ENCODE measurements at places on chromosomes 3 and 15. TPM values are rescaled to one million over a fixed set of nuclear protein-coding genes. Genes with fewer than 3 reads are reported as not detected.

- peaks cover 10% of the 10 kb centered on the region for H3K27me3 ChIP-seq
- no peak for DNase-seq
- H3K4me3 ChIP-seq, result no peak overlapping the region
- no peaks in the 10 kb centered on the region for H3K36me3 ChIP-seq
- no peaks in the 10 kb centered on the region for H3K4me1 ChIP-seq
- H3K27ac ChIP-seq, result no peak overlapping the region
These were observed 26.4 kb downstream of the TYRO3 start for GRCh38 chr15:41585127-41586047.

GRCh38 chr3:101194392-101194791, 126.0 kb downstream of the IMPG2 start:
- H3K27me3 ChIP-seq, result no peaks in the 10 kb centered on the region
- DNase-seq, result no peak
- H3K27ac ChIP-seq, result peak overlapping the region; percentile 49
- peaks cover 23% of the 10 kb centered on the region for H3K4me1 ChIP-seq
- no peak overlapping the region for H3K4me3 ChIP-seq
- no peaks in the 10 kb centered on the region for H3K36me3 ChIP-seq

Gene GPR160
- total RNA-seq, result 2.6 TPM

- DNase-seq, result no peak
- H3K27ac ChIP-seq, result no peak overlapping the region
- H3K4me3 ChIP-seq, result no peak overlapping the region
- no peaks in the 10 kb centered on the region for H3K27me3 ChIP-seq
- no peaks in the 10 kb centered on the region for H3K4me1 ChIP-seq
- no peaks in the 10 kb centered on the region for H3K36me3 ChIP-seq
These were observed 29.1 kb upstream of the MANF start for GRCh38 chr3:51355891-51356578.

DNA sequence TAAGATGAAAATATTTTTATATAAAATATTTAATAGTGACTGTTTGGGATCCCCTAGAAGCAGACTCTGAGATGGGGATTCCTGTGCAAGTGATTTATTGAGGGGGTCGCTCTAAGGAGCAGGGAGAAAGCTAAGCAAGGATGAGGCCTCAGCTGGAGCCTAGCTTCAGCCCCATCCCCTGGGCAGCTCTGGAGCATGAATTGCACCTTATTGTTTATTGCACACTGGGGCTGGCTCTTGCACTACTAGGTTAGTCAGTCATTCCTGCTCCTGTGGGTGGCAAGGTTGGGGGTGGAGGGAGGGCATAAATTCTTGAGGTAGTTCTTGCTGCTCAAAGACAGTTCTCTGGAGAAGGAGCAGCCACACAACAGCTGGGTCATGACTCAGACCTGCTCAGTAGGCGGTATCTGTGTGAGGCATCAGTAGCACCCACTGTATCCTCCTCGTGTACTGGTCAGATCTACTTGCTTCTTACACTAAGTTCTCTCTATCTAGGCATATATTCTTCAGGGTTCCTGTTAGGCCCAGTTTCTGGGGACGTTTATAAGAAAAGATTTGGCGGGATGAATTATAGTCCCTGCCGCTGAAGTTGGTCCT, 27.2 kb upstream of the TNFSF10 start:
- DNase-seq, result peak; percentile 95
- peak overlapping the region; percentile 27 for H3K27ac ChIP-seq
- H3K36me3 ChIP-seq, result no peaks in the 10 kb centered on the region
- no peaks in the 10 kb centered on the region for H3K27me3 ChIP-seq
- no peak overlapping the region for H3K4me3 ChIP-seq

GRCh38 chr3:128262457-128262856, 109.2 kb downstream of the EEFSEC start:
- no peaks in the 10 kb centered on the region for H3K4me1 ChIP-seq
- DNase-seq, result no peak
- peaks cover 11% of the 10 kb centered on the region for H3K36me3 ChIP-seq
- no peak overlapping the region for H3K27ac ChIP-seq
- no peaks in the 10 kb centered on the region for H3K27me3 ChIP-seq
- H3K4me3 ChIP-seq, result no peak overlapping the region

DNA sequence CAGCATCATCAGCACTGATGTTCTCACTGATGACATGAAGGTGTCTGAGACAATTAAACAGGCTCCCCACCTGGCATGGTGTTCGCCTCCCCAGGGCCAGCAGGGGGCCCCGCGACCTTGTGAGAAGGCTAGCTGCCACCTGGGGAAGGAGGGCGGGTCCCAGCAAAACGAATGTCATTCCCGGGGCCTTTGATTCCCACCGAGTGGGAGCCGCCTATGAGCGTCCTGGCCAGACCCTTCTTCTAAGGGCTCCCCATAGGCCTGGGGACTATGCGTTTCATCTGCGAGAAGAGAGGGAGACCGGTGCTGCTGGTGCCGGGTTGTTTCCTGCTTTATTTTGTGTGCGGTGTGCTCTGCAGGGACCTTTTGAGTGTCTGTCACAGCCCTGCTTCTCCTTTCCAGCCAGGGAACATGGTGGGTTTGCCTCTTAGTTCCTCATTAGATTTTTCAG, 20.5 kb upstream of the MINDY4B start:
- no peak overlapping the region for H3K27ac ChIP-seq
- no peaks in the 10 kb centered on the region for H3K36me3 ChIP-seq
- DNase-seq, result peak; percentile 72

Gene C15orf62
- total RNA-seq, result 0.52 TPM

DNA sequence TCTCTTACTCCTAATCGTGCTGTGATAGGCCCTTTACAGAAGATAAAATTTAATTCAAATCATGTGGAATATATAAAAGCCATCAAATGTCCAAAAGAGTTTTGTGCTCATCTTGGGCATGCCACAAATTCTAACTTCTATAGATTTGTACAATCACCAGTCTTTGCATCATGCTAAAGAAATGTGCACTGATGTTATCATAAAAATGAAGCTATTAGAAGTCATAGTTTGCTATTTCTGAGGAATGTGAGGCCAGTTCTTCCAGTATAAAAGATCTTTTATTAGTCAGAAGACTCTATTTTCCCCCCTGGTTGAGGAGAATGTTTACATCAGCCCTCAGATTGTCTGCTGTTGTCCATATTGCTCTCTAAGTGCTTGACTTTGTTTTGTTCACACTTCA, 2.1 kb upstream of the ANXA2 start:
- peak overlapping the region; percentile 91 for H3K27ac ChIP-seq
- H3K4me3 ChIP-seq, result no peak overlapping the region
- H3K27me3 ChIP-seq, result no peaks in the 10 kb centered on the region
- H3K36me3 ChIP-seq, result peaks cover 41% of the 10 kb centered on the region

GRCh38 chr15:49852756-49853155, 231.9 kb downstream of the DTWD1 start:
- no peak overlapping the region for H3K4me3 ChIP-seq
- peaks cover 60% of the 10 kb centered on the region for H3K4me1 ChIP-seq
- peaks cover 5% of the 10 kb centered on the region for H3K36me3 ChIP-seq
- DNase-seq, result no peak

DNA sequence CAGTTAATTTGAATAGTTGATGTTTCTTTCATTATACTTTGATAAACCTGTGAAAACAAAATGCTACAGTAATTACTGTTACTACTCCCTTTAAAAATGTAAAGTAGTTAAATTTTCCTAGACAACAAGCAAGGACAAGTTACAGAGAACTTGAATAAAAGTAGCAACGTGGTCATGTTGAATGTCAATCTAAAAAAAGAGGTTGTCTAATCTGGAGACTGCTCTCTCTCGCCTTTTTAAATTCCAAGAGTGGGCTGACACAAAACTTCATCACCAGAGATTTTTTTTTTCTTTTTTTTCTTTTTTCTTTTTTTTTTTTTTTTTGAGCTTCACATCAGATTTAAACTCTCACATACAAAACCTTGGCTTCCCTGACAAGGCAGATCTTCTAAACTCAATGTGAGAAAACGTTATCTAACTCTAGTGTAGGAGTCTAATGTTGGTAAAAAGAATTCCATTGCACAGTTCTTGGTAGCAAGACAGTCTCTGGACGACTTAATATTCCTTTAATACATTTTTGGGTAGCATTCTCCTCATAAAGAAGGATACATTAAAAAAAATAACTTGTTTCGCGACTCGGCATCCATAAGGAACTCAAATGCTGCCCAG, 4.1 kb downstream of the FOXP1 start:
- peaks cover 31% of the 10 kb centered on the region for H3K4me1 ChIP-seq
- peak overlapping the region; percentile 97 for H3K27ac ChIP-seq
- peak; percentile 12 for DNase-seq
- peaks cover 14% of the 10 kb centered on the region for H3K36me3 ChIP-seq

Gene TCAIM
- total RNA-seq, result 20.4 TPM

- H3K36me3 ChIP-seq, result peaks cover 17% of the 10 kb centered on the region
- H3K4me3 ChIP-seq, result peak overlapping the region; percentile 92
- no peaks in the 10 kb centered on the region for H3K27me3 ChIP-seq
- peak overlapping the region; percentile 98 for H3K27ac ChIP-seq
- peaks cover 24% of the 10 kb centered on the region for H3K4me1 ChIP-seq
These were observed 558 bp downstream of the DTWD1 start for GRCh38 chr15:49621401-49621811.

GRCh38 chr3:140386357-140387100, 291.3 kb upstream of the TRIM42 start:
- H3K36me3 ChIP-seq, result no peaks in the 10 kb centered on the region
- no peaks in the 10 kb centered on the region for H3K27me3 ChIP-seq
- H3K27ac ChIP-seq, result no peak overlapping the region
- peak; percentile 7 for DNase-seq

DNA sequence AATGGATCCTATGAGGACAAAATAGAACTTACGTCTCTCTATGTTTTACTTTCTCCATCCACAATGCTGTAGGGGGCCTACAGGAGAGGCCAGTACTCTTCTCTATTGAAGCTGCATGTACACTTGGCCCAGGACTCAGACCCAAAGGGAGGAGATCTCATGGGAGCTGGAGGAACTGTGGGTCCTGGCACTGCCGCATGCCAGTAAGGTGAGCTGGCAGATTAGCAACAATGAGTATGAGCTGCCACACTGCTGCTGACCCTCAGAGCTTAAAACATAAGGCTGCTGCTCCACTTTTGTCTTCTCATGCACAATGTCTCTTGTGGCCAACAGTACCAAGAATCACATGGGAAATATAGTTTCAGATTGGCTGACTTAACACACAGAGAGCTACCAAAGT, 57.8 kb upstream of the TBC1D5 start:
- H3K36me3 ChIP-seq, result no peaks in the 10 kb centered on the region
- DNase-seq, result no peak
- H3K27me3 ChIP-seq, result no peaks in the 10 kb centered on the region
- H3K4me1 ChIP-seq, result no peaks in the 10 kb centered on the region
- no peak overlapping the region for H3K4me3 ChIP-seq
- no peak overlapping the region for H3K27ac ChIP-seq

DNA sequence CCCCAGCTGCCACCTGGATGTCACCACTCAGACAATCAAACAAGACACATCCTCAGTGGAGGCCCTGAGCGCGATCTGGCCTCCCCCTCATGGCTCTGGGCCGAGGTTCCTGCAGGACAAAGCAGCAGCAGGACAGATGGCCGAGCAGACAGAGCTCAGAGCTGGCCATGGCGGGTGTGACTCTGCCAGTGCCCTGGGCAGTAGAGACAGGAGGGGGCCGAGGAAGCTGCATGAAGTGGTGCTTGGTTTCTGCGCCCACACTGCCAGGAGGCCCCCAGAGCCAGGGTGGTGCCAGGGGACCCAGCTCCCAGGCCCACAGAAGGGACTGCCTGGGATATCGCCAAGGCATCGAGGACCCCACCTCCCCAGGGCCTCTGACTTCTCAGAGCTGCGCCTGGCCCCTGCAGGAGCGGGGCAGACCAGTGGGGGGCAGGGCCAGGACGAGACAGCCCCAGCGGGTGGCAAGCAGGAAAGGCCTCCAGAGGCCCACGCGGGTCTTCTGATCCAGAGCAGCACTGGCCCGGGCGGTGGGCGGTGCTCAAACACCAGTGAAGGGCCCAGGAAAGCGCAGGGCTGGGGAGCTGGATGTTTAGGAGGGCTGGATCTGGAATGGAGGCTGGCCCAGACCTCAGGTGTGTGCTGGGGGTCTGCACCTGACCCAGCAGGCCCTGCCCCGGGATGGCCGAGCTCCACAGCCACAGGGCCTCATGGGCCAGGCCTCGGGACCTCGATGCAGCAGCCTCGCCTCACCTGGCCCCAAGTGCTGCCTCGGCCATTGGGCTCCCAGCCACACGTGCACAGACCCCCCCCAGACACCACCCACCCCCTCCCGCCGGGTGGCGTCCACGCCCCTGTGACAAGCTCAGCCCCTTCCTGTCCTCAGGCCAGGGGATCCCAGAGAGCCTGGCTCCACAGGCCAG, 76.0 kb downstream of the GOLGA8G start:
- H3K27ac ChIP-seq, result no peak overlapping the region
- no peak for DNase-seq
- peaks cover 14% of the 10 kb centered on the region for H3K27me3 ChIP-seq
- no peaks in the 10 kb centered on the region for H3K4me1 ChIP-seq

- H3K36me3 ChIP-seq, result no peaks in the 10 kb centered on the region
- H3K27ac ChIP-seq, result peak overlapping the region; percentile 81
- H3K4me3 ChIP-seq, result peak overlapping the region; percentile 91
- peaks cover 22% of the 10 kb centered on the region for H3K4me1 ChIP-seq
- no peaks in the 10 kb centered on the region for H3K27me3 ChIP-seq
These were observed 556 bp downstream of the CRYBG3 start for GRCh38 chr3:97822359-97822775.

- peaks cover 67% of the 10 kb centered on the region for H3K4me1 ChIP-seq
- no peaks in the 10 kb centered on the region for H3K27me3 ChIP-seq
- DNase-seq, result no peak
These were observed 22.5 kb downstream of the ANXA2 start for GRCh38 chr15:60375306-60375705.

- no peaks in the 10 kb centered on the region for H3K27me3 ChIP-seq
- no peaks in the 10 kb centered on the region for H3K4me1 ChIP-seq
- peaks cover 35% of the 10 kb centered on the region for H3K36me3 ChIP-seq
- no peak overlapping the region for H3K27ac ChIP-seq
- H3K4me3 ChIP-seq, result no peak overlapping the region
These were observed 6.5 kb downstream of the ZNF589 start for GRCh38 chr3:48247401-48247811.

- no peak overlapping the region for H3K4me3 ChIP-seq
- no peak for DNase-seq
- no peaks in the 10 kb centered on the region for H3K27me3 ChIP-seq
These were observed 3.4 kb downstream of the TMCC1 start for GRCh38 chr3:129890125-129890524.

DNA sequence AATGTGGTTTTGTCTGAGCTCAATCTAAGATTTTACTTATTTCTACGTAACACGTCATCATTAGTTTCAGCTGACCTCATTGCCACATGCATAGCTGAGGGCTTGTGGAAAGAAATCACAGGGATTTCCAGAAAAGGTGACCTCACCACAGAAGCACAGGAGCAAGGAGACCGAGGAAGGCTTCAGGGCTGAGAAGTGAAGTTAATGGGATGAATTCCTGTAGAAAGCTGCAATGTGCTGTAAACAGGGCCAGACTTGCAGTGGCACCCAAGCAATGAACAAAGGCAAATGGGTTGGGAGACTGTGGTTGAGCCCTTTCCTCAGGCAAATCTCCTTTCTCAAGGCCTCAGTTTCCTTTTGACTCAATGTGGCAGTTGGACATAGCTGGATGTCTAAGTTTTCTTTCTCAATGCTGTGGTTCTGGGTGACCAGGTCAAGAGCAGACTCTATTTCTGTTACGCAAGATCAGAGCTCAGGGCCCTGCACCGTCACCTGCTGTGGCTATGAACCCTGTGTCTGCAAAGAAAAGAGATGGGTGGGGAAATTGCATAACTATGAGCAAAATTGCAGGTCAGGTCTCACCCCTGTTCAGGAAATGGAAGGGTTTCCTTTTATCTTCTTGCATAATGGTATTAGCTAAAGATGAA, 252.2 kb upstream of the TBL1XR1 start:
- peak overlapping the region; percentile 43 for H3K4me3 ChIP-seq
- no peaks in the 10 kb centered on the region for H3K36me3 ChIP-seq
- DNase-seq, result peak; percentile 95
- peaks cover 21% of the 10 kb centered on the region for H3K4me1 ChIP-seq
- H3K27me3 ChIP-seq, result no peaks in the 10 kb centered on the region

Measured in MCF 10A (cell line).